ENCODE measurements at places on chromosomes 2 and 18.

DNA sequence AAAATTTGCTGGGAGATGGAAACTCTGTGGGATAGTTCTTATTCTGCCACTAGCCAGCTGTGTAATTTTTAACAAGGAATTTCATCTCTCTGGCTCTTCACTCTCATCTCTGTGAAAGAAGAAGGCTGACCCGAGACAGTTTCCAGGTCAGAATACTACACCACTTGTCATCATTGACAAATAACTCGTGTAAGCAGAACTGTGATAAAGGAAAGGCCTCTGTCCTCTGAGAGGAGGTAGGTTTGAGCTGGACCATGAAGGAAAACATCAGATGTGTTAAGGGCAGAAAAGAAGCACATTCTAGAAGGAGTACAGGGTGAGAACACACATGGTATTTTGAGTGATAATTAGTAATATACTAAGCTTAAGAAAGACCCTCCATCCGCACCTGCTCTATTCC, 211.4 kb upstream of the DDX18 start:
- no peak for DNase-seq

DNA sequence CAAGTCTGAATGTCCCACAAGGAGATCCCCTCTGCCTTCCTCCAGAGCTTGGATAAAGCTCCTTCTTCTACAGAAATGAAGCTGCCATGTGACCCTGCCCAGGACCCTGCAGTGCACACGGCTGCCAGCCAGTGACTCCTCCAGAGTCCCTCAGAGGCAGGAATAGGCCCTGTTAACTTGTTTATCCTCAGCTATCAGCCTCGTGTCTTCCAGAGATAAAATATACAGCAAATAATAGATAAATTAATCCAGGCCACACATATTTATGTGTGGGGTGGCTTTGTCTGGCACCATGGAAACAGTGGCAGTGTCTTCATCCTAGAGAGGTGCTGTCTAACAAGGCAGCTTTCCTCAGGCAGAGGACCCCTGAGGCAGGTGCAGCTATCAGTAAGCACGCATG, 66.7 kb downstream of the TMEM18 start:
- DNase-seq: no peak

DNA sequence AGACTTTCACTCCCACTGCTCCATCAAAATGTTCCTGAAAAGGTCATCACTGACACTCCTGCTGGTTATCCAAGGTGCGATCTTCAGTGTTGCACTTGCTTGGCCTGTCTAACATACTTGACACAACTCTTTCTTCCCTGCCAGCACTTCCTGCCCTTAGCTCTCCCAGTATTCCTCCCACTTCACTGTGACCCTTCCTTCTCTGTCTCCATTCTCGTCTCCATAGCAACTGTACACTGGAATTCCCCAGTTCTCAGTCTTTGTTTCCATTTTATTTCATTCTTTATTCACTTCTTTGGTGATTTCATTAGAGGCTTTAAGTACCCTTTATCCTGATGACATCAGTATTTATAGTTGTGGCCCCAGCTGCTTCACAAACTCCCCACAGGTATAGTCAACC, 333.0 kb downstream of the IRS1 start:
- DNase-seq: no peak

GRCh38 chr2:51424418-51424817, 392.5 kb upstream of the NRXN1 start:
- DNase-seq: no peak

DNA sequence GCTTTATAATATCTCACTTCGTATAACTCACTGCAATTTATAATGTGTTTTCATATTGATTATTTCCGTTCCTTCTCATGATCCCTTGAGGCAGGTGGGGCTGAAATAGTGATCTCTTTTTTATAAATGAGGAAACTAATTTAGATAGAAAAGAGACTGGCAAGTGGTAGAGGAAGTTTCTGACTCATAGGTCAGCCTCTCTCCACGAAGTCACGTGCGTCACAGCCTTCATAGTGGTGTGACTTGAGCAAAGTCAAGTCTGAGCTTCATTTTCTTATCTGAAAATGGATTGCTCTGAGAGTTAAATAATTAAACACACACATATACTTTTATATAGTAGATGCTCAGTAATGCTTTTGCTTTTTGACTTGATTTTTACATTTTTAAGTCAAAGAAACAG, 19.9 kb downstream of the ABCG5 start:
- no peak for DNase-seq

DNA sequence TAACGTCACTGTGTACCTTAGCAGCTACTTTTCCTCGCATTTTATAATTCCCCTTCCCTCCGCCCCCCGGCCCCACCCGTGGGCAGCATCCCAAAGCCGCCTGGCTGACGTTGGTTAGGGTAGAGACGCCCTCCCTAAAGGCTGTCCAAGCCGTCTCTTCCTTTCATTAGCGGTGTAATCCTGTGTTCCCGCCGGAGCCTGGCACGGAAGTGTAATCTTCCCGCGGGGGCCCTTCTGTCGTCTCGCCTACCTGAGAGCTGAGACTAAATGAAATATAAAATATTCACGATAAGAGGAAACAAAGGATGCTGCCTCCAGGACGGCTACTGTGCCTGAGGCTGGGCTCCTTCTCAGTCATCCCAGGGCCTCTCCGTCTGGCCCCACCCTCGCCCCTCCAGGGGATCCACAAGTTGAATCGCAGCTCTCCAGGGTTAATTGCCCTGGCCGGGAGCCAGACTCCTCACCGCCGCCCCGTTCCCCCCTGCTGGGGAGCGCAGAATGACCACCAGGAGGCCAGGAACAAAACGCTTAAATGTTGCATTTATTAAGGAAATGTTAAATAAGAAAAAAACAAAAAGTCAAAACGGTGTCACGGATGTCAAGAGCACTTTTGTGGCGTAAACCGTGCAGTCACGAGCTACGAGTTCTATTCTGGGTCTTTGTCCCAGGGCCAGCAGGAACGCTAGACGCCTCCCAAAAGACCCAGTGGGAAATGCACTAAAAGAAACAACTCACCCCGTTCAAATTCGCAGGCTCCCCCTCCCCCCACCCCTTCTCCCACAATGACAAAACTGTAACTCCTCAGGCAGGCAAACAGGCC, 1.5 kb downstream of the RPRM start:
- no peak for DNase-seq

DNA sequence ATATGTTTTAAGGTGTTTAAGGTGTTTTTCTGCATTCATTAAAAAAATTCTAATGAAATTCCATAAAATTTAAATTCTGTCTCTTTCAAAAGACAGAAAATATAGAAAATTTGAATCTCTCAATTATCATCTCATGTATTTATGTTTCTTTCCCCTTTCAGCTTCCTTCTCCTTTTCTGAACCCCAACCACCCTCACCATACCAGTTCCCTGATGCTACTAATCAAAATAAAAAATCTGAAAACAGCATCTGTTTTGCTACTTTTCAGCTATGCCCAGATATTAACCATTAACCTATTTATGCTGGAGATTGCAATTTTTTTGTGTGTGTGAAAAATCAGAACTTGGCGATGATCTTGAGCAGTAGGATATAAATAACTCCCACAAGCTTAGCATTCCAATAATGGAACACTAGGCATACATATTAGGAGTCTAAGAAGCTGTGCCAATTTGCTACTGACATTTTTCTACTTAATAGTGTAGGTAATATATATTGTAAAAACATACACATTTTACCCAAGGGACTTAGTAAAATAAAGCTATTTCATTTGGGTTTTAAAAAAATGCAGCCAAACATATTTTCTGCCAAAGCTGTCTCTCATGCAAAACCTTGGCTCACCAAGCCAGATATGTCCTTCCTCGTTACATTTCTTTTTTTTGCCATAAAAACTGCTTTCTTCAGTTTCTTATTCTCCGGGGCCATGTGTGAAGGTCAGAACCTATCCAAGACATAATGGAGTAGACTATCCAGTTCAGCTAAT, 32.6 kb upstream of the AGPS start:
- no peak for DNase-seq

DNA sequence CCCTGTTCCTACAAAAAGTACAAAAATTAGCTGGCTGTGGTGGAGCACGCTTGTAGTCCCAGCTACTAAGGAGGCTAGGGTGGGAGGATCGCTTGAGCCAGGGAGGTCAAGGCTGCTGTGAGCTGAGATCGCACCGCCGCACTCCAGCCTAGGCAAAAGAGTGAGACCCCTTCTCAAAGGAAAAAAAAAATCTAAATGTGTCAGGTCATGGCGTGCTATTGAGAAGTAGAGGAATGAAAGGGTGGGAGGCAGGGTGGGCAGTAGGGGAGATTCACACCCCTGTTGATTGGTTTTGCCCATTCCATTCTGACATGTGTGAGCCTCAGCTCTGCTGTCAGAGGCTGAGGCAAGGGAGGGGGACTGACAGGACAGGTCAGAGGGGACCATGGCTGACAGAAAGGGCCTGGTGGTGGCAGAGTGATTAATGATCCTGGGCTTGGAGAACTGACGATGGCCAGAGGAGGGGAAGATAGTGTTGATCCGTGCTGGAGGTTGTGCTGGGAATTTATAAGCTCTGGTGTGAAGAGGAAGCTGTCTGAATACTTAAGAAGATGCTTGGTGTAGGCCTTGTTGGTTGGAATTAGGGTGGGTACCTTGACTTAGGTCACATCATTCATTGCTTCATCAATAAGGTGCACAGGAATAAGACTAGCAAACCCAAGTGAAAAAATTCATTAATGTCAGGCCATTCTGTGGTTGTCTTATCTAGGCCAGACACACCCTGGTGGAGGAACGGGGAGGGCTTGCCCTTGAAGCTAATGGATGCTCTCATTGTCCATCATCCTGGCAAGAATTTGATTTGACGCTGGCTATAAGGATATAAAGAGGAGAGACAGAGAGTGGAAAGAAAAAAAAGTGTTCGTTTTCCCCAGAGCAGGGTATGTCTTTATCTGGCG, 19.1 kb upstream of the SMARCAL1 start:
- no peak for DNase-seq

- no peak for DNase-seq
These were observed 22.3 kb upstream of the LRRTM1 start for GRCh38 chr2:80326861-80327260.

DNA sequence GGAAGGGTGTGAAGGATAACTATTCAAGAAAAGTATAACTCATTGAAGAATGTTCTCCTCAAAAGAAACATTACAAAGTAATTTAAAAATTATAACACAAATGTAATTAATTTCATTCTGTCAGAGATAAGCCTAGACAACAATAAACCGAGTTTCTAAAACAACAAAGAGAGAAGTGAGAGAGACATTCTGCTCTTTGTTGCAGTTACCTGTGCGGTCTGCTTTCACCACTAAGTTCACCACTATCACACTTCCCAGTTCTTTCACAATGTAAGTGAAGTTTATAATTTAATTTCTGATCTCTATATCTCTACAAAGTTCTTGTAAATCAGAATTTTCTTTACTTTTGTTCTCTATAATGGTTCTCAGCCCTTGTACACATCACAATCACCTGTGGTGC, 76.3 kb upstream of the FRZB start:
- no peak for DNase-seq

DNA sequence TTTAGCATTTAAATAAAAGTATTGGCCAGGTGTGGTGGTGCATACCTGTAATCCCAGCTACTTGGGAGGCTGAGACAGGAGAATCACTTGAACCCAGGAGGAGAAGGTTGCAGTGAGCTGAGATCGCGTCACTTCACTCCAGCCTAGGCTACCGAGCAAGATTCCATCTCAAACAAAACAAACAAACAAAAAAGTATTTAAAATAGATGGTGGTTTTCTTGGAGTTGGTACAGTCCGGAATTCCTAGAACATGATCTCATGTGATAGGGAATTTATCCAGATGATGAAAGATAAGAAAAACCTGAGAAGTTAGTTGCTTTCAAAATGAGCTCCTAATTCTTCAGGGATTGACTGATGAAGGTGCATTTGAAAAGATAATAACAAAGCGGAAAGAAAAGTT, 62.0 kb downstream of the BIRC6 start:
- no peak for DNase-seq

- no peak for DNase-seq
These were observed 201.1 kb upstream of the HDAC4 start for GRCh38 chr2:239601880-239602279.

- DNase-seq: no peak
These were observed 180.9 kb downstream of the ZBTB7C start for GRCh38 chr18:48228301-48228715.

DNA sequence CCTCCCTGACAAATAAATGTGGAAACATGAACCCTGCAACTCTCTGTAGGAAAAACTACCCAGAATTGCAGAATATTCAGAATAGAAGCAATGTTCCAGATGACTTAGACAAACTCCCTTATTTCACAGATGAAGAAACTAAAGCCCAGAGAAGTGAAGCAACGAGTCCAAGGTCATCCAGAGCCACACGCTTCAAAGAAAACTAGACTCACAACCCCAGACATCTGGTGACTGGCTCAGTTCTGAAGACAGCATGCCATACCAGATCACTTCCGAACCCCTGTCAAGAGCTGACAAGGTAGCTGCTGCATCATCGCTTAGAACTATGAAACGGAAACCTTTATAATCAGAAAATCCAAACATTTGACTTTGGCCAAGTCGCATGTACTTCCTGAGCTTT, 101.3 kb downstream of the PID1 start:
- no peak for DNase-seq

- DNase-seq: no peak
These were observed 22.5 kb downstream of the CAVIN2 start for GRCh38 chr2:191824398-191824797.

GRCh38 chr18:28768791-28769768, 592.1 kb upstream of the CDH2 start:
- no peak for DNase-seq

DNA sequence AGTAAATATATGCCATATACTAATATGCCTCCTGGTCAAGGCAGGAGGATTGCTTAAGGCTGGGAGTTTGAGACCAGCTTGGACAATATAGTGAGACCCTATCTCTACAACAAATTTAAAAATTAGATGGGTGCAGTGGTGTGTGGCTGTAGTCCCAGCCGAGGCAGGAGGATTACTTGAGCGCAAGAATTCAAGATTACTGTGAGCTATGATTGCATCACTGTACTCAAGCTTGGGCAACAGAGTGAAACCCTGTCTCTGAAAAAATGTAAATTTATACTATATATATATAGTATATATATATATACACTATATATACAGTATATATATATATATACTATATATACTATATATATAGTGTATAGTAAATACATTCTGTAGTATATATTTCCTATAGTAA, 30.0 kb upstream of the NPC1 start:
- no peak for DNase-seq

DNA sequence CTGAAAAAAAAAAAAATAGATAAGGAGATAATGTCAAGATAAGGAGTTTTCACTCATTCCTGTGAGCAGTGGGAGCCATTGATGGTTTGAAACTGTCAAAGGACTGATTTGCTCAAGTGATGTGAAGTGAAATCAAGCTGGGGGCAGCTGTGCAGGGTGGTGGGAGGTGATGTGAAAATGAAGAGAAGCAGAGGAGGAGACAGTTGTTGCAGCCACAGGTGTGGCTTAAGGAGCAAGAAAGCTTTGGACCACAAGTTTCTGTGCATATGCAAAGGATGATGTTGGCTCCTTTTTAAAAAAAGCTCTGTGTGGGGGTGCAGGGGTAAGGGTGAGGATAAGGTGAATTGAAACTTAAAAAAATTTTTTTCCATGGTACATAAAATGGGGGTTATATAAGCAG, 8.3 kb downstream of the EFR3B start:
- no peak for DNase-seq

- no peak for DNase-seq
These were observed 27.8 kb downstream of the ANO7 start for GRCh38 chr2:241216211-241216761.

GRCh38 chr2:176826984-176827668, 385.5 kb upstream of the HNRNPA3 start:
- DNase-seq: peak; percentile 56

Data from activated naive CD4-positive, alpha-beta T cell treated with Interleukin-2 at 50 U/mL for 16 hours (primary cell).